ENCODE measurements at places on chromosomes 4 and X.
A peak's percentile ranks its signal among the peaks of the same experiment; 100 is the strongest.

DNA sequence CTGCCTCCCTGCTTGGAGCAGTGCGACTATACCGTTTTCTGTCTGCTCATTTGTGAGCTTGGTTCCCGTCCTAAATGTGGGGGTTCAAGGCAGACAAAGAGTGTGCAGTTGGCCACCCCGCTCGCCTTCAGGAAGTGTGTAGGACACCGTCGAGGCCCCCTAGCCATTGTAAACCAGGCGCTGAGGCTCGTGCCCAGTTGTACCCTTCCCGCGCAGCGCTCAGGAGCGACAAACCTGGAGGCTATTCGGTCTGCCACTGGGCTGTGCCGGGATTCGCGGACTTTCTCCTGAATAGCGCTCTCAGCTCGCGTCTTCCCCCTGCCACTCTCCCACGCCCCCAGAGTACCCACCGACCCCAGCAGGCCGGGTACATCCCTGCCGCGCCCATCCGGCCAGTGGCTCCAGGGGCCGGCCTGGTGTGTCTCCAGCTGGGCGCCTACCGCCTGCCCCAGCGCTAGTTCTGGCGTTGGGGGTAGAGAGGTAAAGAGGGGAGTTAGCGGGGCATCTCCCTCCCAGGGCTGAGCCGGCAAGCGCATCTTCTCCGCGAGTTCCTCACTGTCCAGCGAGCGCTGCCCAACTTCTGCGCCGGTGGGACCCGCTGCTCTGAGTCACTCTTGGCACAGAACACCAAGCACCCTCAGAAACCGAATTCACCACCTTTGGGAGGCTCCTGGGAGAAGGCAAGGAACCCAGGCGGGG is 880 bp upstream of the LONRF3 start:
- peak; percentile 44 for DNase-seq

- DNase-seq = no peak
Measured at GRCh38 chr4:55763996-55764395, 55.6 kb upstream of the EXOC1L start.

DNA sequence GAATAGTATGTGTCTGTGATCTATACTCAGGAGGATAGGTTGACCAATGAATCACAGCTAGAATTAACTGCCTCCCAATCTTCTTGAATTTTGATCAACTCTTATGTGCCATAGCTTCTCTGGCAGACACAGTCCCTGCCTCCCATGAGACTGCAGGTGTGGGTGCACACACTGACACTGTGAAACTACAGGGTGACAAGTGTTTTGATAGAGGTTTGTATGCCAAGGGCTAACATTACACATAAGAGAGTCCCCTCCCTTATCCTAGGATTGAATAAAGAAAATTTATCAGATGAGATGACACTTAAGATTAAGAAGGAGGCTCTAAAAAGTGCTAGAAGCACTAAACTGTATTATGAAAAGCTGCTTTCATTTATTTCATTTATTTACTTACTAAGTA is 218.4 kb upstream of the BMP3 start:
- no peak for DNase-seq

- DNase-seq = no peak
Measured at GRCh38 chr4:39873823-39874222, 103.9 kb downstream of the PDS5A start.

DNA sequence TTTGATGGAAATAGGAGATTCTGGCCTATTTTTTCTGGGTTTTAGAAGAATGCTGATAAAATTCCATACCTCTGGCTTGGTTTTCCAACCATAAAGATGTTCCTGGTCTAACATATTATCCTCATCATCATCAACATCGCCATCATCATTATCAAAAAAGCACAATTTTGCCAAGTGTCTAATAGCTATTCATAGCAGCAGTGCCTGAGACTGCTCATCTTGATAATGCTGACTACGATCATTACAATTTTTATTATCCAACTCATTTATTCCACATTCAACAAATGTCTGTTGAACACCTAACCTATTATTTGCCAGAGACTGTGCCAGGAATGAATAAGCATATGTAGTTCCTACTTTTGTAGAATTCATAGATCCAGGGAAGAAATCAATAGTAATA is 303.5 kb upstream of the GATB start:
- DNase-seq = no peak

- DNase-seq = no peak
Measured at GRCh38 chr4:99002279-99002678, 6.8 kb downstream of the METAP1 start.

GRCh38 chrX:10023821-10024220 is 56.7 kb downstream of the CLDN34 start:
- no peak for DNase-seq

DNA sequence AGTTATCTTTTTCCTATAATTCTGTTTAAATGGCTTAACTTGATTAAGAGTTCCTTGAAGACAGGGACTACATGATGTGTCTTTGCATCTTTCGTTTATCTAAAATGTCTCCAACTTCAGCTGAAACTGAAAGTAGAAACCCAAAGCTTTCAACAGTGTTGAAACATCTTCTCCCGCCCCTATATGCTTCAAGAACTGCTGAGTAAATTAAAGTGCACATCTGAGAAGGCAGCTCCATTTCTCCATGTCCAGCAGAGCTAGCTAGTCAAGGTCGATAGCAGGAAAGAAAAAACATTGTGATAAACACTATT is 185.7 kb upstream of the TBL1X start:
- no peak for DNase-seq

- DNase-seq = no peak
Measured at GRCh38 chrX:4809571-4809970, 1096.1 kb upstream of the PRKX start.

DNA sequence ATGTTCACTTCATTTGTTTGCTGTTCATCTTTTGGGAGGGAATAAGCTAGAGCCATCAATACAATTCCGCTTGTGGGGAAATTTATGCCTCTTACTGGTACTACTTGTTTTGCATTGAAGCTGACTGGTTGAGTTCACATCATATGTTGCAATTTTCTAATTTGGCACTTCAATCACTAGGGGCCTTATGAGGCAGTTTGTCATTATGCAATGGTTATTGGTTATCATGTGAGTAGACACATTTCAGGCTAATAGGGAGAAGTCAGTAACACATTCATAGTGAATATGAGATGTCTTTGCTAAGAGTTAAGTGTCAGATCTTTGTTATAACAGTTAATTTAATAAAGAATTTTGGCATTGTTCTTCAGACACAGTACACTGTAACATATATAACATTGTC is 5.0 kb downstream of the RPL36A start:
- peak; percentile 15 for DNase-seq

GRCh38 chr4:7719354-7720174 is 220.1 kb downstream of the AFAP1 start:
- peak; percentile 67 for DNase-seq

DNA sequence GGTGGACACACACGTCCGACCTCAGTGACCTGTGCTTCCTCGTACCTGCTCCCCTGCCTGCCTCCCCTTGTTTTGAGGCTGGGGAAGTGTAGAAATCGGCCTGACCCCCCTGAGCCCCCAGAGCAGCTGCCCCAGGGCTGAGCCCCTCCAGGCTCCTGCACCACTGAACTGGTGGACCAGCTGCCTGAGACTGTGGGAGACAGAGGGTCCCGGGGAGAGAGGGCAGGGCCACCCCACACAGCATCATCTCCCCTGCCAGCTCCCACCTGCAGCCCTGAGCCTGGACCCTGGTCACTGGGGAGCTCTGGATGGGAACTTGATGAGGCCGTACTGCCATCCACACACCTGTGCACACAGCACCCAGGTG is 15.0 kb upstream of the NAT8L start:
- DNase-seq = no peak

GRCh38 chr4:163878336-163879121 is 384.0 kb downstream of the TMA16 start:
- no peak for DNase-seq

DNA sequence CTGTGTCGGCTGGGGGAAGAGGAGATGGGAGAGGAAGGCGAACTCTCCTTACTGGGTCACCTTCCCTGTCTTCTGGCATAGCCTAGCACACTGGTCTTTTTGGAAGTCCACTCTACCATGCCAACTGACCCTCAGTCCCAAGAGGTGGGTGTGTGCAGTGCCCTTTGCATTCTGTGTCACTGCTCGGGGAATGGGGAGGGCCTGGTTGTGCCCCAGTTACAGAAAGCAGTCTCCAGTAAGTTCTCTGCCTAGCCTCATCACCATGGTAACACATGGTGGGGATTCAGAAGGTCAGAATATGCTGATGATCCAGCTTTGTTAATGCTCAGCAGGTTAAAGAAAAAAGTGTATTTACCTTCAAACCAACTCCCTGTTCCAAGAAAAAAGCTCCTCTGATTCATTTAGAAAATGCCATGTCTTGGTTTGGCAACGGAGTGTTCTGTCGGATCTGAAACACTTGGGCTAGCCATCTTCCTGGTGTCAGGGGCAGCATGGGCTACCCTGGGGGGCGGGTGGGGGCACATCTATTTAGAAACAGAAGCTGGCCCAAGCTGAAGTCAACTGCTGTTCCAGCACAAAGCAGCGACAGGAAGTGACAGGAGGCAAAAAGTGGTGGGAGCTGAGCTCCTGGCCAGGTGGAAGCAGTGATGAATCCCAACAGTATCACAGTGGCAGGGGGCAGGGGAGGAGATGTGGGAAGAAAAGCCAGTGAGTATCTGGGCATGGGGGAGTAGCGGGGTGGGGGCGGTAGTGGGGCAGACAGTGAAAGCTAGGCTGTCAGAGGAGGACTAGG is 37.0 kb downstream of the NSG1 start:
- no peak for DNase-seq

GRCh38 chr4:153790962-153791551 is 2.2 kb upstream of the SFRP2 start:
- peak; percentile 72 for DNase-seq

DNA sequence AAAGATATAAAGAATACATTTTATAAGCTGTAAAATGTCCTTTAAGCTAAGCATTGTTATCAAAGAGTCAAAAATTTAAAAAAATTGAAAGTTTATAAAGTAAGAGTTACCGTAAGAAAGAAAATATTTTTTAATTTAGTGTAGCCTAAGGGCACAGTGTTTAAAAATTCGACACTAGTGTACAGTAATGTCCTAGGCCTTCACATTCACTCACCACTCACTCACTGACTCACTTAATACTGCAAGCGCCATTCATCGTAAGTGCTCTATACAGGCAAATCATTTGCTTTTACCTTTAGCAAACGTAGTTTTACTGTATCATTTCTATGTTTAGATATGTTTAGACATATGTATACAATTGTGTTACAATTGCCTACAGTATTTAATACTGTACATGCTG is 20.2 kb downstream of the GLRA3 start:
- no peak for DNase-seq

DNA sequence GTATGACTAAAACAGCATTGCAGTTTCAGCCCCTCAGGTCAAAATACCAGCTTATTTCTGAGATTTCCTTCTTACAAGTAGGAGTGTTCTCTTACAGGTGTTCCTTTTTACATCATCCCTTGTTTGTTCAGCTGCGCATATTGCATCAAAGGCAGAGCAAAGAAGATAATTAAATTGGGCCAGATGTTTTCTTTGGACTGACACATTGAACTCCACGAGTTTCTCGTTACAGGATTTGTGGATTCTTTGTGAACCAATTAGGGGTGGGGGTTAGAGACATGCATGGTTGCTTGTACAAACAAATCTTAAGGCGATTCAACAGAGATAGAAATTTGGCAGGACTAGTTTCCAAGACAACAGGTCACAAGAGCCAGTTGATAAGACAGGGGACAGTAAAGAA is 95.7 kb downstream of the SPANXN4 start:
- DNase-seq = peak; percentile 89

DNA sequence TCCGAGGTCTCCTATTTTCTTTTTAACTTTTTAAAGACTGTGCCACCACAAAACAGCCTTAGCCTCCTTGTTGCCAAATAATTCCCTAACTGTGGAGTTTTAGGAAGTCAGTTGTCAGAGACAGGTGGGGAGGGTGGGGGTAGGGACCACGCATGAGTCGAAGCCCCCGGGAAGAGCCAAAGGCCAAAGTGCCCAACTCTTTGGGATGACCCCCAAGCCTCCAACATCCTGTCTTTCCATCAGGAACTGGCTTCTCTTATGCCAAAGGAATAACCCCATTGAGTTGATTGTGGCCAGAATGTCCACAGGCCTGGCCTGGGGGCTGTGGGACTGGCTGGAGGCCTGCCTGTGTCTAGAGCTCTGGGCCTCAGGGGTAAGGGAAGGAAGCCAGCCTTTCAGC is 5.8 kb downstream of the PRRG3 start:
- no peak for DNase-seq

DNA sequence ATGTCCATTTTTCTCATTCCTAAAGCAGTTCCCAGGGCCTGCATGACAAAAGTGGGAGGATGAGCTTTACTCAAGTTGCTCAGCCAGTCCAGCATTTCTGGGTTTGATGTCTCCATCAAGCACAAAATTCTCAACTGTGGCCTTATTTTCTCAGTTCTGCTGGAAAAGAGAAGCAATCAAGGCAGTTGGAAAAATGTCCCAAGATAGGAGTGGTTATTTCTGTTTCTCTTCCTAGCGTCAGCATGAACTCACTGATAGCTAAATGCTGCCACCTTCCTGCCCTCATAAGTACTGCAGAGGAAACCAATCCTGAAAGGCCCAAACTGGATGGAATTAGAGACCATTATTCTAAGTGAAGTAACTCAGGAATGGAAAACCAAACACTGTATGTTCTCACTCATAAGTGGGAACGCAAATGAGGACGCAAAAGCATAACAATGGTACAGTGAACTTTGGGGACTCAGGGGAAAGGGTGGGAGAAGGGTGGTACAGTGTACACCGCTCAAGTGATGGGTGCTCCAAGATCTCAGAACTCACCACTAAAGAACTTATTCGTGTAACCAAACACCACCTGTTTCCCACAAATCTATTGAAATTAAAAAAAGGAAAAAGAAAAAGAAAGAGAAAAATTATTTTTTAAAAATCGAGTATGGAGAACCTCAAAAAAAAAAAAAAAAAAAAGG is 29.6 kb downstream of the ADH7 start:
- peak; percentile 73 for DNase-seq

DNA sequence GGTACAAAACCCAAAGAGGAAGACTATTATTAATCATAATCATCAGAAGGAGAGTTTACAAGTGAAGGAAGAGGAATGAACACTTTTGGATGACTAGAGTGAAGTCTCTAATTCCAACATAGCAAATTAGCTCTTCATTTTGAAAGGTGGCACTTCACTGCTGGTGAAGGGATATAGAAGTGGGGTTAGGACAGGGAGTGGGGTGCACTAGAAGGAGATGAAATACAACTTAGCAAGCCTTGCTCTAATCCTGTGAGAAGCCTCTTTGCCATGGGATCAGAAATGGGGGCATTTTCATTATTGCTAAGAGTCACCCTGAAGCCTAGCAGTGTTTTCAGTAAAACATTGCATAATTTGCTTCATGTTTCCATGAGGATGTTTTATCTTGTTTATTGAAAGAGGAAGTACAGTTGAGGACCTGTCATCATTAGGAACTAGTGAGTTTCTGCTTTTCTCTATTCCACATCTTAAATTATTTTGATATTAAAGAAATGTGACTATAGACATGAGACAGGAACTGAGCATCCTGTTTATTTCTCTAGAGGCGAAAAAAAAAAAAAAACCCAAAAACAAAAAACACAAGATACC is 9.3 kb upstream of the GRPR start:
- no peak for DNase-seq

- no peak for DNase-seq
Measured at GRCh38 chrX:153974726-153975286, 2.3 kb downstream of the TMEM187 start.

GRCh38 chrX:135295944-135296305 is 13.4 kb upstream of the ETDC start:
- DNase-seq = no peak

- DNase-seq = no peak
Measured at GRCh38 chrX:12434493-12434892, 296.2 kb downstream of the FRMPD4 start.

- DNase-seq = peak; percentile 71
Measured at GRCh38 chr4:79917246-79917645, 155.8 kb downstream of the ANTXR2 start.

GRCh38 chrX:150849486-150849885 is 49.0 kb downstream of the CD99L2 start:
- DNase-seq = peak; percentile 58

All from DMS53 (cell line).